ENCODE measurements at places on chromosomes 3 and 15.

GRCh38 chr15:96183867-96184266, 146.6 kb upstream of the NR2F2 start:
- DNase-seq: no peak

DNA sequence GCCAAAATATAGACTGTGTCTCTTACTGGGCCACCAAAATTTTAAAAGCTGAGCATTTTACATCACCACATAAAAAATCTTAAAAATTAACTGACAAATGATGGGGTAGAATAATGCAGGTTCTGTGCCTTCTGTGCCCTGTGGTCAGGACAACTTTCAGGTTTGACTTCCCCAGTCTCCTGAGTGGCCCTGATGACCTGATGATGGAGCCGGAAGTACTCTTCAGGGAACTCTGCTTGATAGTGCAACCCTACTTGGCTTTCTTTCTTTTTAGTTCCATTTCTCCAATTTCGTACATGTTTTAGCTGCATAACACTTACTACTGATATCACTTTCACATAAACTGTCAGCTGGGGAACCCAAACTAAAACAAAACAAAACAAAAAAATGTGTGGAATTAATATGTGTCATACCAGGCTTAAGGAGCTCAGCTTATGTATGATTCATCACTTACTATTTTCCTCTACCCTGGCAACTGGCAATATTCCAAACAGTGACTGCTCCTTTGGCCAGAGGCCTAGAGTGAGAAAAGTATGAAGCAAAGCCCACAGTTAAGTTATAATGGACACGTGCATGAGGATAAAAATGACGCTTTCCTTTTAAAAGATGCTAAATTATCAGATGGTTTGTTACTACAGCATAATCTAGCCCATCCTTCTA, 194.3 kb downstream of the BCHE start:
- no peak for DNase-seq

GRCh38 chr3:124556636-124557035, 173.6 kb upstream of the UMPS start:
- no peak for DNase-seq

GRCh38 chr3:186425788-186426730, 64.0 kb upstream of the DGKG start:
- no peak for DNase-seq

- DNase-seq: no peak
Measured at GRCh38 chr3:171227828-171228227, 201.3 kb upstream of the SLC2A2 start.

- DNase-seq: no peak
Measured at GRCh38 chr3:39124876-39125840, 17.7 kb downstream of the TTC21A start.

DNA sequence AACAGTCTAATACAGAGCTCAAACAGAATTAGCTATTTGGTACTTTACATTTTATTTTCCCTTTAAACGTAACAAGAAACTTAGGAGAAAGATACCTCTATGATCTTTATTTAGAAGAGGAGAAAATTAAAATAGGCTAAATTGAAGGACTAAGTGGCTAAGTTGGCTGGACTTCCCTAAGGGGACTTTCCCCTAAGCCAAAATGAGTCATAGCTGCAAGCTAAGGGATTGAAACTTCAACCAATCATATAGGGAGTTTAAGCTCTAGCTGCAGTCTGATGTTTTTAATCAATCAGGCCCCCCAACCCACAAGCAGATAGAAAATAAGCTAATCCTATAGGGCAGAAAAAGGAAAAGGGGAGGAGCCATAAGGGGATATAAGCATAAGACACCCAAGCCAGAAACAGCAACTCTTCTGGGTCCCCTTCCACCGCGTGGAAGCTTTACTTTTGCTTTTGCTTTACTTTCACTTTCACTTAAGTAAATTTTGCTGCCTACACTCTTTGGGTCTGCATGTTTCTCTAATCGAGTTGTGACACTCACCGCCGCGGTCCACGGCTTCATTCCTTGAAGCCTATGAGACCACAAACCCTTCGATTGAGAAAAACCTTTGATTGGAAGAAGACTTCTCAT, 1108.5 kb upstream of the EPHA6 start:
- DNase-seq: no peak

DNA sequence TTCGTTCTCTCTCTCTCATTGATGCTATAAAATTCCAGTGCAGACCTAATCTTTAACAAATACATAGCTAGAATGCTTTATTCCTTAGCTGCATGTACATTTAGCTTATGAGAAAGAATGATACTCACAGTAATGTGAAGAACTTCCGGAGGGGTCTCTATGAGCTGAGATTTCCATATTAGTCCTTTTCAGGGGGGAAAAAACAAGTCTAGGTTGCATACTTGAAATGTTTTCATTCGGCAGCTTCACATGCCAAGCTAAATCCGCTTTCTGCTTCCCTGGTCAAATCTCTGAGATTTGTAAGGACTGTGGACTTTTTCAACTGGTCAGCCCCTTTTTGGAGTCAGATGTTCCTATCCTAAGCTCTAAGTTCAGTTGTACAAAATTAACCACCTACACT, 111.5 kb upstream of the COL8A1 start:
- no peak for DNase-seq

DNA sequence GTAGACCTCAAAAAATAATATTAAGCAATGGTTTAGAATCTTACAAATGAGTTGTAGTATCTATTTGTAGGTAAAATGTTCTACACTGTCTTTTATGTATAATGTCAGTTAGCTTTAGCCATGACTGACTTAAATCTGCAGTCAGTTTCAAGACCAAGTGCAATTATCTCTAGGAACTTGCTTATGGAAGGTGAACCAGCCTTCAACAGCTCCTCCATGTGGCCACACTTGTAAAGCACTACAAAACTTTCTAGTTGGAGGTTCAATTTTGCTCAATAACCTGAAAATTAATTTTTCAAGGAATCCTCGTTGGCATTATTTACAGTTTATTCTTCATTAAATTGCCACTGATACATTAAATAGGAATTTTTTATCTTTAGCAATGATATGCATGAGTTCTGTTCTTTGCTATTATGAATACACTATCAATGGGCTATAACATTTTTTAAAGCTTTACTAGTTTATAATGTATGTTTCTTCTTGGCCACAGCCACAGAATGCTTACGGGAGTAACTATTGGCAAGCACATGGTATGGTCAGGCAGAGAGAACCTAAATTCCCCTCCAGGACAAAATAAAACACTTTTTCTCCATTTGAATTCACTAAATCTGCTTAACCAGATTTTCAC, 315.3 kb upstream of the UBE2E2 start:
- no peak for DNase-seq

DNA sequence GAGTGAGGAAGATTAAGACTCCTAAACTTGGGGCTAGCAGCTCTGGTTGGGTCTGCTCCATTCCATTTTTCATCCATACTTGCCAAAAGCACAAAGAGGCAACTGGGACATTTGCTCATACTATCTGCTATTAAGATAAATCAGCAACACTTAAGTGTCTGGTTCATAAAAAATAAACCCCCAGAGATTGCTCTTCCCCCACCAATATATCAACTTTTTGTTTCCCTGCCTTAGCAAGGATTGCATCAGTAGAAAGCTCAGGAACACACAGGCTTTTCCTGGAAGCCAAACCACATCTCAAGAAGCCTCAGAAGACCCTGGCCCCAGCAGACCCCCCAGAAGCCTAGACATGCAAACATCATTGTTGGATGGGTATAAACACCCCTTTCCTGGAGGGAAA, 232.4 kb upstream of the WNT5A start:
- no peak for DNase-seq

DNA sequence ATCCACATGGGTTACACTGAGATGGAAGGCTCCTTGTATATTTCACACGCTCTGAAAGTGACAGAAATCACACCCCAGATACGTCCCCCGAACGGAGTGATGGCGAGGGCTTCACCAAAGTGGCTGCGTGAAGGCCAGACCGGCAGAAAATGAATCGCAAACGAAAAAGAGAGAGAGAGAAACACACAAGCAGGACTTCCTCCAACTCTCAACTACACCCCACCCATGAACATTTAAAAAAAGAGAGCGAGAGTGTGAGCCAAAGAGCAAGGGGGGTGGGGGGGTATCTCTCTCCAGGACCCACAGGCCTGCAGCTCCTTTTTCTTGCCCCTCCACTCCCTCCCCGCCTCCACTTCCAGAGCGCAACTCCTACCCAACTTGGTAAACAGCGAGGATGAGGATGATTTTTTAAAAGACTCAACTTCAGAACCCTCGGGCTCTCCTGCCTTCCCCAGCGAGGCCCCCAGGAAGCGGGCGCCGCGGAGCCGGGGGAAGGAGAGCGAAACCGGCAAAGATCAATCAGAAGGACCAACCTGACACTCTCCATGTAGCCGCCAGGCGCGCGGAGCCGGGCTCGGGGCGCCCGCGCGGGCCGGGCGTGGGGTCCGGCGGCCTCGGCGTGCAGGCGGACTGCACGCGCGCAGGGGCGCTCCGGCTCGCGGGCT, 519.1 kb downstream of the FOXP1 start:
- peak; percentile 50 for DNase-seq

GRCh38 chr3:7333125-7333524, 472.2 kb downstream of the GRM7 start:
- DNase-seq: no peak

GRCh38 chr15:73082812-73083211, 30.5 kb downstream of the NEO1 start:
- DNase-seq: no peak

DNA sequence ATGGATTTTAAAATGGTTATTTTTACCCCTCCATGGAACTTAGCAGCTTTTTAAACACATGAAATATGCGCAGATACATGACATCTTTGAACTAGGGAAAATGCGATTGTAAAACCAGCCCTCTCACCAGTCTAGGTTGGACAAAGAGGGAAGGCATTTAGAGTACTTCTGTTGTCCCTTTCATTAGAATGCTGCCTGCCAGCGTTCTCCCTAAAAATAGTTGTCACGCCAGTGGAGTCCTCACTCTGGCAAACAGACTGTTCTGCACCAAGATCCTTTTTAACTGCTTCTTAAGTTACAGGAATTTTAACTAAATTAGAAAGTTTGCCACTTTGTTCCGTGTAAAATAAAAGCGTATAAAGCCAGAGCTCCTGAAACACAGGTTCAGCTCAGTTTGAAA, 295.3 kb downstream of the VPS13C start:
- no peak for DNase-seq

- DNase-seq: no peak
Measured at GRCh38 chr3:184050217-184050847, 2.5 kb upstream of the HTR3C start.

DNA sequence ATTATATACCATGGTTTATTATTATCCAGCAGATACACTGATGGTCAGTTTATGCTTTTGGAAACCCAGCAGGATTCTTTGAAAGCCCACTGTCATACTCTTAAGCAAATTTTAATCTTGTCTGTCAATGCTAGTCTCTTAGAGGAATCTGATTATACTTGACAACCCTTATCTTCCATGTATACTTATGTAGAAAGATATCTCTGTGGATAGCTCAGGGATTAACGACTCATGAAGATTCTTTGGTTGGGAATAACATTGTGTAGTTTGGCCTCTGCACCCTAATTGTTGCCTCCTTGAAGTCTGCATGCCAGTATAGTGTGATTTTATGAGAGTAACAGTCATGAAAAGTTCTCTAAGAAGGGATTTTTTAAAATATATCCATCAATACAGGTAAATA, 33.0 kb downstream of the FILIP1L start:
- DNase-seq: no peak

DNA sequence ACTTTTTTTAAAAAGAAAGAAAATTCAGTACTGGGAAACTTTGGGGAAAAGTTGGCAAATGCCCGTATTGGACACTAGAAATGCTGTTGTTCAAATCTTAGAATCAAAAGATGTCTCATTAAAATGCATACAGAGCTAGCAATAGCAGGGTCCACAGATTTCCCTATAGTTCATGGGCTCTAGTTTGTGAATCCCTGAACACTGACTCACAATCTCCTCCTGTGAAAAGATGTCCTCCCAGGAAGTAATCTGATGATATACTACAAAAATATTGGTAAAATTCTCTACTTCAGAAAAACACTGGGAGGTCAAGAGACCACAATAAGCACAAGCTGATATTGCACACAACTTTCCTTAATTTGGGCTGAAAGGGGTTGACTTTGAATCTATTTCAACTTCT, 568.4 kb upstream of the ZNF385D start:
- DNase-seq: no peak

Data from effector CD4-positive, alpha-beta T cell (primary cell).